ENCODE measurements at places on chromosomes 11 and 22. TPM values are rescaled to one million over a fixed set of nuclear protein-coding genes. Genes with fewer than 3 reads are reported as not detected.
A peak's percentile ranks its signal among the peaks of the same experiment; 100 is the strongest.

DNA sequence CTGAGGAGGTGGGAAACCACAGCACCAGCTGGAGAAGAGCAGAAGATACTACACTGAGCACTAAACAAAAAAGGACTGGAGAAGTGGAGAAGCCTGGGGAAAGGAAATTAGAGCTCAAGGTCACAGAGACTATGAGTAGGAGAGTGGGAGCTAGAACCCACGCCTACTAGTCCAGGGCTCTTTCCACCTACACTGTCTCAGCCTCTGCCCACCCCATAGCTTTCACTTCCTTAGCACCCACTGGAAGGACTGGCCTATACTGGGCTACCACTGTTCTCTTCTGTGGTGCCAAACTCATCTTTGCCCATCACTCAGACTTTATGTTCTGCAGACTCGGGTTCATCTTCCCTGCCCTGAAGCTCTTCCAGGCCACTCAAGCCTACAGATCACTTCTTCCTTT, 94.3 kb upstream of the PHOX2A start:
- H3K4me1 ChIP-seq, result no peaks in the 10 kb centered on the region
- no peaks in the 10 kb centered on the region for H3K27me3 ChIP-seq

FBLN1 gene
- 240 TPM for total RNA-seq

RAB39A gene
- total RNA-seq, result not detected

DNA sequence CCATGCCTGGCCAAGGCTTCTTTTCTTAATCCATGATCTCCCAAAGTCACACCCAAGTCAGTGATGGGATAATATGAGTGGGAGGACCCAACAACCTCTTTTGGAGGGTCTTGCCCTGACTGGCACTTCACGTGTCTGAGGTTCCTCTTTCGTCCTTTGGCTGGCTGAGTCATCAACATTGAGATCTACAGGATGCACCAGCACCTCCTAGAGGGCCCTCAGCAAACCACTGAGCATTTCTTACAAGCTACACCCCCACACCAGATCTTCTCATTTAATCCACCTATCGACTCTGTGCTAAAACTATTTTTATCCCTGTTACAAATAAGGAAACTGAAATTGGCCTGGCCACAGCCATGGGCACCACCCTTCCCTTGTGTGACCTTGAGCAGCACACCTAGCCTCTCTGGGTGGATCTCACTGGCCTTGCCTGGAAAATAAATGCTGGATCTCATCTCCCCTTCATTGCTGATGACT, 63.4 kb downstream of the FLI1 start:
- H3K4me3 ChIP-seq, result no peak overlapping the region
- H3K4me1 ChIP-seq, result peaks cover 13% of the 10 kb centered on the region
- DNase-seq, result no peak
- H3K36me3 ChIP-seq, result peaks cover 19% of the 10 kb centered on the region
- no peak overlapping the region for H3K27ac ChIP-seq
- no peaks in the 10 kb centered on the region for H3K27me3 ChIP-seq

VPREB3 gene
- total RNA-seq, result not detected

HTATIP2 gene
- 24.2 TPM for total RNA-seq

DNA sequence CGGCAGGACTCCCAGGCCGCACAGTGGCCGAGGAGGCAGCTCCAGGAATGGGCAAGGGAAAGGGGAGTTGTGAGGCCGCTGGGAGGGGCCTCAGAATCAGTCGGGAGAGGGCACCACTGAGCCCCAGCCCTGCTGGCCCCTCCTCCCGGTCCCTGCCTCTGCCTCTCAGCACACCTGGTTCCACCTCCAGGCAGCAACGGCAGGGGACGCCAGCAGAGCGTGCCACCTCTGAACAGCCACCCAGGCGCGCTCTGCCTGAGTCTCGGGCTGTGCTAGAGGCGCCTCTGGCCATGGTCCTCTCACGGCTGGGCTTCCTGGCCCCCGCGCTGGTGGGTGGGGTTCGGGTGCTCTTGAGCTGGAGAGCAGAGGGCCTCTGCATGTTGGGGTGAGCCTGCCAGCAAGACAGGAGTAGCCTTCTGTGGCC, 33.0 kb downstream of the MOB2 start:
- H3K4me3 ChIP-seq, result no peak overlapping the region
- H3K27me3 ChIP-seq, result no peaks in the 10 kb centered on the region
- H3K36me3 ChIP-seq, result no peaks in the 10 kb centered on the region
- no peak for DNase-seq
- H3K27ac ChIP-seq, result no peak overlapping the region

SMC1B gene
- not detected for total RNA-seq

OLFML1 gene
- 59.7 TPM for total RNA-seq

DNA sequence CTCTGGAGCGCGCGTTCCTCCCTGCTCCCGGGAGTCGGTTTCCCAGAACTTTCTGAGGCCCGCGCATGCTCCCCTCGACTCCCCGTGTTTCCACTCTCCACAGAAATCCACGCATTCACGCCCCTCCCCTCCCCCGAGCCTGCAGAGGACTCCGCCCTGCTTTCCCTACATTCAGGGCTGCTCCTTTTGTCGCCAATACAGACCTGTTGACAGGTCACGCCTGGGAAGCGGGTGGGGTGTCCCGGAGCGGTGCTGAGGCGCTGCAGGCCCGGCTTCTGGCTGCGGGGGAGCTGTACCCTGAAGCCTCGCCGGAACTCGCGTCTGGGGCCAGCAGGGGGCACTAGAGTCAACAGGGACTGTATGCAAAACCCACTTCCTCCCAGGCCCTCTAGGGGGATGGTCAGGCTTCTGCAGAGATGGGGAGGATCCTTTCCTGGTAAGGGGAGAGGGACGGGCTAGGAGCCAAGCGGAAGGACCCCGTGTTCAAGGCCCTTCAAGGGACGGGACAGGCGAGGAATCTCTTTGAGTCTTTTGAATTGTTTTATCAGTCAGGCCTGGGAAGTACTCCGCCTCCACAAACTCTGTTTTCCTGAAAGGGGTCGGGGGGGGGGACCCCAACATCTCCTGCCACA, at the start of gene PRAME:
TSS of gene PRAME (minus strand) at position 294 of the 632 bp plus-strand sequence. CDS start 2,433 bp downstream, outside the sequence.
- H3K4me1 ChIP-seq, result no peaks in the 10 kb centered on the region
- no peak within 1 kb of the TSS for H3K27ac ChIP-seq

INPP5J gene
- total RNA-seq, result 3.5 TPM

DNA sequence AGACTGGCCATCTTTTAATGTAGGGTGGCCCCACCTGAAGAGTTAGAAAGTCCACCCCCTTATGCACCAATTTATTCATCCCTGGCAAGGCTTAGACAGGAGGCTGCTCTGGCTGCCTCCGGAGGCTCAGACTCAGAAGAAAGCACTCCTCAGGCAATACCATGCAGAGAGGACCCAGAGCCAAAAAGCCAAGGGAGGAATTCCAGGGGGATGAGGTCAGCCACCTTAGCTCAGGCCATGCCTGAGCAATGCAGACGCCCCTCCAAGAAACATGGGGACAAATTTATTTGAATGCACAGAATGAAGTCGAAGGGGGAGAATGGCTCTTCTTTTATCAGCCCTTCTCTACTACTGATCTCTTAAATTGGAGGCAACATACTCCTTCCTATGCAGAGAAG, 39.7 kb upstream of the GLYAT start:
- no peak for DNase-seq
- no peak overlapping the region for H3K4me3 ChIP-seq
- peaks cover 6% of the 10 kb centered on the region for H3K27me3 ChIP-seq
- peaks cover 11% of the 10 kb centered on the region for H3K4me1 ChIP-seq
- H3K27ac ChIP-seq, result no peak overlapping the region

GRCh38 chr22:48929276-48929790, 898.3 kb downstream of the BRD1 start:
- no peak overlapping the region for H3K4me3 ChIP-seq
- H3K4me1 ChIP-seq, result no peaks in the 10 kb centered on the region
- peaks cover 14% of the 10 kb centered on the region for H3K27me3 ChIP-seq

DNA sequence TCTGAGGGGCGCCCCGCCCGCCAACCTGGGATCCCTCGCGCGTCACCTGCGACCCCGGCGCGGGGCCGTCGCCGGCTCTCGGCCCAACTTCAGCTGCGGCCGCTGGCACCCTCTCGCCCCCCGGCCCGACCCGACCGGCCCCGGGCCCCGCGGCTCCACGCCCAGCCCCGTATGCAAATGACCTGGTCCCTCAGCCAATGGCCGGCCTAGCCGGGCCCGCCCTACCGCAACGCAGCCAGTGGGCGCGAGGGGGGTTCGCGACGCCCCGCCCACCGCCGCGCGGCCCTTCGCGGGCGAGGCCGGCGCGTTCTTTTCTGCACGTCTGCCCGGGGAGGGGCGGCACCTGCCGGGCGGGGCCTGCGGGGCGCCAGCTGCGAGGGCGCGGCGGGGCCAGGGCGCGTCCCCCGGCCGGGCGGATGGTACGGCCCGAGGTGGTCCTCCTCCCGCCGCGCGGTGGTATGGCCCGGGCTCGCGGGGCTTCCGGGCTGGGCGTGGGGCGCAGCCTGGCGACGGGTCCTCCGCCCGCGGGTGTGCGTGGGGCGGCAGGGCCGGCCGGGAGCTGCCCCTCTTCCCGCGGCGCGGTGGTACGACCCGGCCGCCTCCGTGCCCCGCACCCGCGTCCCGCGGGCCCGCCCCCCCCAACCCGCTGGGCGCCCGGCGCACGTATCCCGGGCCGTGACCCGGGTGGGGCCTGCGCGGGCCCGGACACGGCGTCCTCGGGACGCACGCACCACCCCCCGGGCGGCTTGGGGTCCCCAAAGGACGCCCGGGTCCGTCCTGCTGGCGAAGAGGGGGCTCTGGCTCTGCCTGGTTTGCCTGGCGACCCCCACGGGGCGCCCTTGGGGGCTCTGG, 7.7 kb upstream of the PHRF1 start:
- no peaks in the 10 kb centered on the region for H3K27me3 ChIP-seq
- peaks cover under 1% of the 10 kb centered on the region for H3K36me3 ChIP-seq
- H3K4me1 ChIP-seq, result peaks cover 10% of the 10 kb centered on the region
- H3K27ac ChIP-seq, result no peak overlapping the region
- peak; percentile 98 for DNase-seq

DNA sequence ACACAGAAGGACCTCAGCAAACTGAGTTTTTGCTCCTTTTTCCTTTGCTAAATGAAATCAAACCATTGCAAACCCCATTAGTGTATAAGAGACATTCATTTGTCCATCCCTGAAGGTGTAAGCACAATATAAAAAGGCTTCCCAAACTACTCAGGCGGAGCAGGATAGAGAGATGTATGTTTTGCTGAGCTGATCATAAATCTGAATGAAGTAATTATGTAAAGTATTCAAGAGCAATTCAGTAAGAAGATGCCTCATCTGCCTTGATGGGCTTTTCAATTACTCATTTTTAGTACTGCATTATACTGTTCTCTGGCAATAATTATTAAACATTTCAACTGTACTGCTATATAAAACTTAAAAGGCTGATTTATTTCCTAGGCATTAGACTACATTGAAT, 65.0 kb downstream of the SPON1 start:
- no peaks in the 10 kb centered on the region for H3K4me1 ChIP-seq

GRCh38 chr11:34492806-34493414, 20.7 kb downstream of the ELF5 start:
- H3K4me3 ChIP-seq, result no peak overlapping the region
- no peak for DNase-seq
- H3K27ac ChIP-seq, result no peak overlapping the region
- no peaks in the 10 kb centered on the region for H3K36me3 ChIP-seq
- H3K27me3 ChIP-seq, result peaks cover 26% of the 10 kb centered on the region

DNA sequence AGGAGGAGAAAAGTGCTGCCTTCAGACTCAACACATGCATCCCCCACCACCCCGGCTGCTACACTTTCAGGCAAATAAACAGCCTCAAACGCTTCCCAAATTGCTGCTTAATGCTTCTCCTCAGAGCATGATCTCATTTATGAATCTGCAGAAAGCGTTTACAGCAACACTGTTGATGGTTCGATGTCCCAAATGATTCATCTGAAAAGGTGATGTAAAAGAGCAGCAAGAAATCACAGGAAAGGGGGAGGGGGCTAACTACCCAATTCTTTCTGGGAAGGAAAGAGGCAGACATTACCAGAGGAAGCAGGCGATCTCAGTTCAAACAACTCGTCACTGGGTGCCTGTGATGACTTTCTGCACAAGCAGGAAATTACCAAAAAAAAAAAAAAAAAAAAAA, 119.6 kb downstream of the TENM4 start:
- H3K27ac ChIP-seq, result no peak overlapping the region
- no peaks in the 10 kb centered on the region for H3K36me3 ChIP-seq
- DNase-seq, result no peak
- H3K4me3 ChIP-seq, result no peak overlapping the region
- no peaks in the 10 kb centered on the region for H3K4me1 ChIP-seq

DNA sequence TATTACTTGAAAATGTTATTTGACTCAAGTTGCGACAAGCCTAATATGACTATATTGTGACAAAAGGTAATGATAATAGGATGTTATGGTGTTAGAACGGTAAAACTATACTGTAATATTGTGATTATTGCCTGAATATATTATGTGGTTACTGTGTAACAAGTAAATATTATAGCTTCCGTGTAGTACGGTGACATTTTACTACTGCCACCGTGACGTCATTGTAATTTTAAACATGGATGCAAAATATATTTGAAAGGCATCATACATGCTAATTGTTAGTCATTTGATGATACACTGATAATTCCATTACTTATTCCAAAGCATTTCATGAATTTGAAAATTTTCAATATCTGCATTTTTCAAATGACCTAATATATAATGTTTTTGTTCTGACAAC, 2.5 kb downstream of the ELP4 start:
- no peaks in the 10 kb centered on the region for H3K36me3 ChIP-seq
- H3K4me3 ChIP-seq, result no peak overlapping the region
- H3K4me1 ChIP-seq, result peaks cover 22% of the 10 kb centered on the region

TRIM6 gene
- total RNA-seq, result 1.9 TPM

UQCR10 gene
- 77.4 TPM for total RNA-seq

- H3K27me3 ChIP-seq, result no peaks in the 10 kb centered on the region
- no peak overlapping the region for H3K4me3 ChIP-seq
- DNase-seq, result no peak
- no peak overlapping the region for H3K27ac ChIP-seq
These were observed 11.9 kb downstream of the TTLL1 start for GRCh38 chr22:43077121-43077877.

Data from osteocyte (in vitro differentiated cells).